ENCODE measurements at places on chromosomes 1 and 21.

GRCh38 chr1:28195780-28196179 lies 19.3 kb upstream of the PTAFR start:
- no peak for DNase-seq

DNA sequence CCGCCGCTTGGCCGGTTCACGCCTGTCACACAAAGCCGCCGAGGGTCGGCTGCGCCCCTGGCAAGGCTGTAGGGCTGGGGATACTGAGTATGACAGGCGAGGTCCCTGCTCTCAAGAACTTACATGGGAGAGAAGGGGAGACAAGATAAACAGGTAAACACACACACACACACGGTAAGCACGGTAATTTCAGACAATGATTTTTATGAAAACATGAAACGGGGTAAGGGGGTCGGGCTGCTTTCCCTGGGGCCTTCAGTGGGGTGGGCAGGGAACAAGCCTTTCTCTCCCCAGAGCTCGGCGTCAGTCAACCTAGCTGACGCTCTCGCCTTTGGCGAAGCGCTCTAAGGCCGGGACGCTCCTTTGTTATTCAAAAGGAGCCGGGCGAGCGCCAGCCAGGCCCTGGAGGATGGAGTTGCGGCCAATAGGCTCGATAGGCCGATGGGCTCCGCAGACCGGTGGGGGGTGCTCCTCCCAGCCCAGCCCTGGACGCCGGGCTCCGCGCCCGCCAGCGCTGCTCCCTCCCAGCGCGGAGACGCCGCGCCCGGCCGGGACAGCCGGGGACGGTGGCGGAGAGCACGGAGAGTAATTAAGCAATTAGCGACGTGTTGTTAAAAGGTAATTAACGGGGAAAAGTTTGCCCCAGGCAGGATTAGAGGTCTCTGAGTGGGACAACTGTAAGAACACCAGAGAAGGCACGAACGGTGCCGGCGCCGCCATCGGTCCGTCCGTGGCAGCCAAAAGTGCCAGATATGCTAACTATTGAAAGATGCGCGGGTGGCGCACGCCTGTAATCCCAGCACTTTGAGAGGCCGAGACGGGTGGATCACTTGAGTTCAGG lies 950 bp upstream of the INKA2 start:
- DNase-seq, result no peak

DNA sequence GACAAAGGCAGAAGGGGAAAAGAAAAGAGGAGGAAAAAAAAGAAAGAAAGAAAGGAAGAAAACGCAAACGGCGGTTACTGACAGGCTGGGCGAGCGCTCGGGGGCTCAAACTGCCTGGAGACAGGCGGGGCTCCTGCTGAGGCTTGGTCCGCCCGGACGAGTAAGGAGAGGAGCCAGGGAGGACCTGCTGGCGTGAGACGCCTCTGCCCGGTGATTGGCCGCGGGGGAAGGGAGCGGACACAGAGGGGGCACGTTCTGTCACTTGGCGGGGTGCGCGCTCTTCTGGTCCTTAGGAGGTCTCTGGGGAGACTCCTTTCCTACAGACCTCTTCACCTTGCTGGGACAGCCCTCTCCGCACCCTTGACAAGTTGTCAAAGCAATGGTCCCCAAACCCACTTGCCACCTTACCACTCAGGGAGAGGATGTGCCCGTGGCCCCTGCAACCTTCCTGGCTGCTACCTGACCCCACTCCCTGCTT lies 791 bp upstream of the PIK3R3 start:
- no peak for DNase-seq

- no peak for DNase-seq
Measured at GRCh38 chr1:50218344-50219120, 109.8 kb downstream of the ELAVL4 start.

DNA sequence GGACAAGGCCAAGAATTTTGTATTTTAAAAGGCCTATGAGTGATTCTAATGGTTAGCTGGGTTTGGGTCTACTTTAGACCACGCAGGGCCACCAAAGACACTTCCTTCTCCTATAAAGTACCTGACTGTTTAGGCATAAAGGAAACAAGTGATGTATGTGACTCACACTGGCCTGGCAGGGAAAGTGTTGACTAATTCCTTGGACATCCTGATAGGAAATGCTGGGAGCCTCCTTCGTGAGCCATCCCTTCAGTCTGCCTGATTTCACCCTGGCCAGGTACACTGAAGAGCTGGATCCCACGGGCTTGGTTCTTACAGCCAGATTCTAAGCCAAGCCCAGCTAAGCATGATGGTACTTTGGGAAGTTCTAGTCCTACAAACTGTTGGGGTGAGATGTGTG lies 100.5 kb upstream of the HMGB4 start:
- no peak for DNase-seq

GRCh38 chr21:41706263-41706639 lies 60.6 kb downstream of the RIPK4 start:
- DNase-seq, result no peak

GRCh38 chr1:26288311-26288941 lies 8.5 kb downstream of the SH3BGRL3 start:
- DNase-seq, result no peak

DNA sequence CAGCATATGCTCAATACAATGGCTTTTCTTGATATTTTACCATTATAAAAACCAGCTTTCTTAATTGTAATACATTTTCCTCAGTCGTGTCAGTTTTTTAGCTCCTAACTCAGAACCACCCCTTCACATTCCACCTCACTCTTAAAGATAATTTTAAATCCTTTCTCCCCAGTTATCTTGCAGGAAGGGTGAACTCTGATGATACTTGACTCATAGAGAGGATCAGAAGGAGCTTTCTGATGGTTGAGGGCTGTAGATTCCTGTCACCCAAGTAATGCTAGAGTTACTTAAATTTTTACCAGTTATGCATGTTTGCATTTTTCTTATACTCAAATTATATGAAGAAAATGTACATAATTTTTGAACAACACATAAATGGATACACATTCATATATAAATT lies 233.7 kb downstream of the NCAM2 start:
- no peak for DNase-seq

- DNase-seq, result no peak
Measured at GRCh38 chr1:89706700-89707012, 73.7 kb downstream of the LRRC8C start.

GRCh38 chr1:244460197-244460596 lies 876 bp upstream of the CATSPERE start:
- DNase-seq, result no peak

GRCh38 chr1:113394043-113394862 lies 3.9 kb downstream of the MAGI3 start:
- DNase-seq, result no peak

DNA sequence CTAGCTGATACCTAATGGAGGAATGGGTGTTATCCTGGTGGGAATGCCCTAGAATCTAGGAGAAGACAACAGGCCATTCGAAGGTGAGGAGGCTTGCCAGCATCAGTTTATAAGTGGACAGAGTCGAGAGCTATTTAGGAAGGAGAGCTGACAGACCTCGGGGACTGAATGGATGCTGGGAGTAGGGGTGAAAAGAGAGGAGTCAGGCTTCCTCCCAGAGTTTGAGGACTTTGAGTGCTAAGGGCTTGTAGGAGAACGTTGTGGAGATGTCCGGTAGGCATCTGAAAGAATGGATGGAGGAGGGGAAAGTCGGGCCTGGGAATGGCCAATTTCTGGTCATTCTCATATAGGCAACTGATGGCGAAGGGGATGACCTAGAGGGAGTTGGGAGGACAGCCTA lies 155.1 kb downstream of the DYRK1A start:
- no peak for DNase-seq

DNA sequence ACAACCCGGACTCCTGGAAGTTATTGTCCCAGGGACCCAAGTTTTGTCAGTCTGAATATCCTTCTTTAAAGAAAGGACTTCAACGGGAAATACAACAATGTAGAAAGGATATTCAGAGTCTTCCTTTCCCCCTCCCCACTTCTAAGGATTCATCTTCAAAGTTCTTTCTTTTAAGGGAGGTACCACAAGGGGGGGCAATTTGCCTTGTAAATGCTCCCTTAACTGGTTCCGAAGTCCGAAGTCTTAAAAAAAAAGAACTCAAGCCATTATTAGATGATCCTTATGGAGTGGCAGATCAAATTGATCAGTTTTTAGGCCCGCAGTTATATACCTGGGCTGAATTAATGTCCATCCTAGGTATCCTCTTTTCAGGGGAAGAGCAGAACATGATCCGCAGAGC lies 47.0 kb downstream of the SERINC2 start:
- no peak for DNase-seq

DNA sequence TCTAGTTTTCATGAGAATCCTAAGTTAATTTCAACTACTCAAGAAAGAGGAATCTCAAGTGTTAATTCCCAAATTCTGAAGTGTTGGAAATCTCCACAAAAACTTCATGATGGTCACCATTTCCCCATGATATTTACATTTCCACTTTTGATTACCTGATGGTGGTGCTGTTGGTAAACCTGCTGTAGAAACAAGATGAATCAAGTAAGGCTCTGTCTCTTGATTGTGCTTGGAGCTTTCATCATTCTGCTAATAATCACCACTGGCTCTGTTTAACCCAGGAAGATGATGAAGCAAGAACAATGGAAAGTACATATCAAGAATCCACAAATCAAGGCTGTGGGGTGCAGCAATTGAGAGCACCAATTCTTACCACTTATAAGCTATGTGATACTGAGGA lies 77.8 kb downstream of the C4BPA start:
- DNase-seq, result no peak

DNA sequence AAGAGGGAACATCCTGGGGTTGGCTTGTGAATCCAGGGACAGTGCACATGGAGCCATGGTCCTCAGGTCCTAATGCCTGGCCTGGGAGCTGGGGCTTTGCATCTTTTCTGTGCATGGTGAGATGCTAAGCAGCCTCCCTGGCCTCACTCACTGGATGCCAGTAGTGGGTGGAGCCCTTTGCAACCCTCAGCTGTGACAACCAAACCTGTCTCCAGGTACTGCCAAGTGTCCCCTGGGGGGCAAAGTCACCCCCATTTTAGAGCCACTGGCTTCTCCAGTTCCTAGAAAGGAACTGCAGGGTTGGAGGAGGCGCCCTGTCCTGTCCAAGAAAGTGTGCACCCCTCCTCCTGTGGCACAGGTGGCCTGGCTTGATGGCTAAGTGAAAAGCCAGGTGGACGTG lies 44.6 kb upstream of the GRIK3 start:
- no peak for DNase-seq

GRCh38 chr1:10714337-10715114 lies 81.9 kb downstream of the CASZ1 start:
- peak; percentile 96 for DNase-seq

DNA sequence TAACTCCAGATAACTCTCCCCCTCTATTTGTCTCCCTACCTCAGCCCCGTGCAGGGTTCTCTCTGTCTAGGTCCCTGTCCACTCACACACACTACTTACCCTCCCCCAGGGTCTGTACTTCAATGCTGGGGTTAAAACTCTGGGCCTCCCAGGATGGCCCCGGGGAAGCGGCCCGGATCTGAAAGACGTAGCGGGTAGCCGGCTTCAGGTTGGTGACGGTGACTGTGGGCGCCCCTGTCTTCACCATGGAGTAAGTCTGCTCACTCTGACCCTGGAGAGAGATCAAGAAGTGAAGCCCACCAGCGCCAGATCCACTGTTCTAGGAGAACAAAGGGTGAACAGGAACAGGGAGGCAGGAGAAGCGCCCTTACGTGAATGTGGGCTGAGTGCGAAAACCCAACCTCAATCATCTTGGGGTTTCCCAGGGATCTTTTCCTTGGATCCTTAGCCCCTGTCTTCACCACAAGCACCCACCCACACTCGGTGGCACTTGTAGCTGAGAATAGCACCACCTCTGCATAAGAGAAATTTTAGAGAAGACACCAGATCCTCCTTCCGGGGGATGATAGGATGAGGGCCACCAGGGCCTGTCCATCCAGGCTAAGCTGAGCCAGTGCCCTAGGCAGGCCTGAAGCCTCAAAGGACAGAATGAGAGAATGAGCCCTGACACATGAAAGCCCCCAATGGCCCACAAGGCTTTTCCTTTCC lies 33.5 kb downstream of the EPHA10 start:
- no peak for DNase-seq

DNA sequence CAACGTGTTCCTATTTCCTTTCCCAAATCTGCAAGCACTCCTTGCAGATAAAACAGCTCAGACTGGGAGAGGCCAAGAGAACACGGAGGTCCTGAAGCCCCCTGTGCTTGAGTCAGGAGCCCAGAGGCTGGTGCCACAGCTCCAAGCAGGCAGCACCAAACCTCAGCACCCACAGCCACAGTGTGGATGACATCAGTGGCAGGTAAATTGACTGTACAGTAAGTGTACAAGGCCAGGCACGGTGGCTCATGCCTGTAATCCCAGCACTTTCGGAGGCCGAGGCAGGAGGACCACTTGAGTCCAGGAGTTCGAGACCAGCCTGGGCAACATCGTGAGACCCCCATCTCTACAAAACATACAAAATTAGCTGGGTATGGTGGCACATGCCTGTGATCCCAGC lies 1.9 kb upstream of the COL6A1 start:
- DNase-seq, result no peak

DNA sequence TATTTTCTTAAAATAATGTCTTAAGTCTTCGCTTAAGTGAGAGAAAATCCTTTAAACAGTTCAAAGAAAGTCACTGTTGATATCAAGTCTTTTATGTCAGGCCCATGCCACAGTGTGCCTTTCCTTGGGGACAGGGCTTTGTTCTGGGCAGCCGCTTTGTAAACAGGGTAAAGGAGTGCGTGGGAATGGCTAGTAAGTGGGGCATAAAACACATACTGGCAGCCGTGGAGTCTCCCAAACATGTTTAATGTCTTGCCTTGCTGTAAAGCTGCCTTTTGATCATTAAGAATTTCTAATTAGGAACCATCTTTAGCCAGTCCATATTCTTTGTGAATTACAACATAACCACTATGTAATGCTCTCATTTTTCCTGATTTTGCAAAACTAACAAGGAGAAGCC lies 99.7 kb downstream of the PHTF1 start:
- DNase-seq, result peak; percentile 83

DNA sequence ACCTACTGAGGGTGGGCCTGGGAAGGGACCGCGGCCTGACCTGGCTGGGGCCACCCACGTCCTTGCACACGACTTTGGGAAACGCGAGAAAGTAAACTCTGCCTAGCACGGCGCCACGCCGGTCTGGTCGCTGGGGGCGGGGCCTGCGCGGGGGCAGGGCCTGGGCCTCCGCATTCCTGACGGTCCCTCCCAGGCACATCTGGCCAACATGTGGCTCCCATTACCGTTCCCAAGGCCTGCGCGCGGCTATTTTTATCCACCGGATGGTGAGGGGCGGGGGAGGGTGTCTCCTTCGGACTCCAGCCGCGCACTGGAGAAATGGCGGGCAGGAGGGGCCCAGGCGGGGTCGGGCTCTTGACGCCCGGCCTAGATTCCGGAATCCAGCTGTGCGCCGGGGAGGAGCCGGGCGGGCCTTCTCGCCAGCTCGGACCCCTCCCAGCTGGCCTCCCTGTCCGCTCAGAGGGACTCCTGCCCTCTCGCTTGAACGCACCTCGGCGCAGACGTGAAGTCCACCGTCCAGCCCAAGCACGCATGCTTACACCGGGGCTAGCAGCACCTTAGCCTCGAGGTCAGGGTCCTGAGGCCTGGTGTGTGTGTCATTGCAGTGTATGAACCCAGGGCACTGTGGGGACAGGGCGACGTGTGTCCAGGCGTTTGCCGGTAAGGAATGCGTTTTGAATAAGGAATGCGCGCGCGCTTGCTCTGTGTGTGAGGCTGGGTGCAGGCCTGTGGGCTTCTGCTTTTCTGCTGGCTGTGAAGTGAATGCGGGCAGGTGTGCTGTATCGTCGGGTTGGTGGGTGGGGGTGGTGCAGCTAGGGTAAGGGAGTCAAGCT lies 2.1 kb downstream of the EVA1B start:
- peak; percentile 94 for DNase-seq

Data from eye (tissue), 1 donor.